Stimulated activated CD4-positive, alpha-beta T cell treated with anti-CD3 and anti-CD28 coated beads, Interleukin-1b, Interleukin-23, amount 100 ng/mL, for 1 hour (primary cell): ENCODE measurements at places on chromosomes 6 and 20.

- DNase-seq, result peak; percentile 9
These were observed 55.2 kb downstream of the TIAM2 start for GRCh38 chr6:155050311-155050710.

DNA sequence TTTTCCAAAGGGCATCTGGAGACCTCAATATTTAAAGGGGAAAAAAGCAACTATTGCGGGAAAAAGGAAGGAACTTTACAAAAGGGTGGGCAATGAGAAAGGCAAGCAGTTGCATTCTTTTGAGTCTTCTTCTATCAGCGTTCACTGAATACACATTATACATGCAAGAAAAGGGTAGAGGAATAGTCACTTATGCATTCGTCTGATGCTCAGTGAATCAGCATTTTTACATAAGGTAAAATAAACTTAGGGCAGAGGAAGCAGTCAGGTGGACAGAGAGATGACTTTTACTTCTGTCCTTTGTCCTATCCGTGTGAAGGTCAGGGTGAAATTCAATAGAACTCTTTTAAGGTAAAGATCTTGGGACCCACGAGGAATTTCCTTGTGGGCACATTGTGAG lies 49.3 kb downstream of the PRND start:
- no peak for DNase-seq

GRCh38 chr6:44078827-44079671 lies 48.2 kb downstream of the MRPL14 start:
- peak; percentile 37 for DNase-seq

DNA sequence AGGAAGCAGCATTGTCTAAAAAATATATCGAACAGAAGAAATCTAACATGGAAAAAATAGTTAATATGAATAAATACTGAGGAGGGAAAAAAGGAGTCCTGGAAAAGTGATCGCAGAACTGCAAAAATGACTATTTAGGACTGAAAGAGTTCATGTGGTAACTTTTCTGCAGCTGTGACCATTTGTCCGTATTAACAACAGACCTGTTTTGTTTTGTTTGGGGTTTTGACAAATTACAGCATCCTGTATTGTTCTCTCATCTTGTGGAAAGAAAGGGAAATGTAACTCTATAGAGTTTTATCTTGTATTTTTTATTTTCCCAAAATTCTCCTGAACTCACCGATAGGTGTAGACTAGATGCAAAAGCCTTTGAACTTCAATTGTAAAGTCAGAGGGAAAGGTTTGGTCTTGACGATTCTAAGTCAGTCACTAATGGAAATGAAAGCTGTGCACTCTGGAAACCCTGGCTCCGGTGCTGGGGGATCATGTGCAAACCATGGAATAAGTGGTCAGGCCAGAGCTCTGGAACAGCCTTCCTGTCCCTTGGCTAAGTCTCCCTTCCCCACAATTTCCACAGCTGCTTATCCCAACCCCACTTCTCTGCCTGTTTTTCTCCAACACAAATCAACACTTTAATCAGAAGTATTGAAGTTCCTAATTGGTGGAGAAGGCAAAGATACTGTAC lies 51.2 kb upstream of the MARCKS start:
- no peak for DNase-seq

- no peak for DNase-seq
These were observed 2.6 kb downstream of the RPS10 start for GRCh38 chr6:34423254-34423653.

GRCh38 chr6:130366107-130367005 lies 539 bp downstream of the TMEM200A start:
- DNase-seq, result no peak

DNA sequence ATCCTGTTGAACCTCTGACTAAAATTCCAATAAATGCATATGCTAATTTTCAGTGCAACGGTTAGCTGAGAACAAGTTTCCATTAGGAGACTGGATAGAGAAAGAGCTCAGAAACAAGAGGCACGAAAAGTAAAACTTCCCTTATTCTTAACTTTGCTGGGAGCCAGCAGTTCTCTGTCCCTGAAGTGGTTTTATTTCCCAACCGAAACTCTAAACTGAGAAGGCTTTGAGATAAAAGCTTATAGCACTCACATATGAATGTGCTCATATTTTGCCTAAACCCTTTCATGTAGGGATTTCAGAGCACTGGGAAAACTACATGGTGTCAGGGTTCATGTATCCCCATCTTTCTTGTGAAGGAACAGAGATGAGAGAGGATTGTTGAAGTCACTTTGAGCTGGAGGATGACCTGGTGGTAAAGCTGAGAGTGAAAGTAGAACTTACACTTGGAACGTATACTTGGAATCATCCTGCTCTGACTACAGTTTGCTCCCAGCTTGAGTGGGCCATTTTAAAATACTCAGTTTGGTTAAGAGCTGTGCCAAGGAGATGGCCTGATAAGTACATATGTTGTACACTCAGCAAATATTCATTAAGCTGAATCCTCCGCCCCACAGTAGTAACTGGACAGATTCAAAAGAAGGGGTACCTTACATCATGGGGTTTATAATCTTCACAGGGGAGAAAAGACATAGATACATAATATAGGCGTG lies 324.2 kb upstream of the CNR1 start:
- DNase-seq, result no peak

DNA sequence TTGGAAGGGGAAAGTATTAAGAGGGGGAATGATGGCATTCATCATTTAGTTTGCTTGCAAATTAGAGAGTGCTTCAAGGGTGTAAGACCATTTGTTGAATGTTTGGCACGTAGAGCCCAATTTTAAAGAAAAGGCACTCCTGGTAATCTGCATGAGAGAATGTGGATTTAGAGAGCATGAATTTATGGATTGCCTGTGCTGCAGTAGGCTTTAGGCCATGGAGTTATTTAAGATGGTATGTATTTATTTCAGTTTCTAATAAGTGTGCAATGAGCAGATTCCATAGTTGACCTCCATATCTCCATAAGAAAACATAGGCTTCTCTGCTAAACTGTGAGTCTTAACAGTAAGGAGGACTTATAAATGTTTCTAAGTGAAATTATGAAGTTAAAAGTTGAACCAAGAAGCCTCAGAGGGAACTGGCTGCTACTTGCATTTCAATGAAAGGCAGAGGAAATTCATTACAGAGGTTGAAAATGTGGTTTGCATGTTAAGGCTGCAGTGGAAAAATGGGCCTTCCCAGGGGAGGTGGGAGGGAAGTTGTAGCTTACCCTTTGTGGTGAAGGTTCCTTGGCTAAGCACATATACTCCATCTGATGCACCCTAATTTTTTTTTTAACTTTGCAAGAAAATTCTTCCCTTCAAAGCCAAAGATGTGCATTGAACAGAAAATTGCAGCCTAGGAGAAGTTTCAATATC lies 134.2 kb downstream of the CARMIL1 start:
- DNase-seq, result no peak

- DNase-seq, result no peak
These were observed 382.9 kb upstream of the IRAK1BP1 start for GRCh38 chr6:78484198-78485064.

DNA sequence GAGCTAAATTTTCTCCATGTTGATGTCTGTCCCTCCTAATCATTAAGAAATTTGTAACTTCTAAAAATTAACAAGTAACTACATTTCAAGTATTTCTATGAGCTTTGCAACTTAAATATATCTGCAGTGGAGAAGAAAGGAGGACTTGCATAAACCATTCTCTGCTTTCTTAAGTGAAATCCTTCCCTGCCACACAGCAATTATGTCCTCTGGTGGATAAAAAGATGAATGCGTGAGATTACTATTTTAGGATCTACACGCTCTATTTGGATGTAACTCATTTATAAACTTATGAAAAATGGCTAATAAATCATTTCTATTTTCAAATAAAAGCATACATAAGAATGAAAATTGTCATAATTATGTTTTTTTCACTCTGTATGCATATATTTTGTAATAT lies 338.0 kb upstream of the PTCHD4 start:
- DNase-seq, result no peak

DNA sequence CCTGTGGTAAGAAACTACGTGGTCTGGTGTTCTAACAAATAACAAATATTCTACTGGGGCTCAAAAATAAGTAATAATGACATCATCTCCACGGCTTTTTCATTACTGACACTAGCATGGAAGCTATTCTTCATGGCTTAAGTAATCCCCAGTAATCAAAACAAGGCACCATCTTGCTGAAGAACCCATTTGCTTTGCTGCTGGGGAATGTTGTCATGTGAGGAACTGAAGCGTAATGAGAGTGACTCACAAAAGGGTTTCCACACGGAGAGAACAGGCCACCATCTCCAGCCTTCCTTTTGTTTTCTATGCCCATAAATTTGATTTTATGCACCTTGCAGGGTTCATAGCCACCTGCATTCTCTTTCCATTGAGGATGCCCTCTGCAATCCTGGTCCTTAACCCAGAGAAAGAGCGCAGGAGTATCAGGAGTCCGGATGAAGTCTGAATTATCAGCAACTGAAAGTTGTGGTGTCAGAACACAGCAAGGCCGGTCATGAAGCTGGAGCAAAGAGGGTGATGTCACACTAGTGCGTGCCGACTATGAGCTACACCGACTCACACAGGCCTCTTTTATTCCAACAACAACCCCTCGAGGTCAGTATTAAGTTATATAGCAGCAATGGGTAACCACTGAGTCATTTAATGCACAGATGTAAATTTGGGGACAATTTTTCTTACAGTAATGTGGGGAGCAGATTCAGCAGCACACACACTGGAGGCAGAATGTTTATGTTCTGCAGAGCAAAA lies 173.7 kb upstream of the SSTR4 start:
- DNase-seq, result no peak

- DNase-seq, result no peak
These were observed 389.1 kb downstream of the ARHGAP18 start for GRCh38 chr6:129320892-129321291.

DNA sequence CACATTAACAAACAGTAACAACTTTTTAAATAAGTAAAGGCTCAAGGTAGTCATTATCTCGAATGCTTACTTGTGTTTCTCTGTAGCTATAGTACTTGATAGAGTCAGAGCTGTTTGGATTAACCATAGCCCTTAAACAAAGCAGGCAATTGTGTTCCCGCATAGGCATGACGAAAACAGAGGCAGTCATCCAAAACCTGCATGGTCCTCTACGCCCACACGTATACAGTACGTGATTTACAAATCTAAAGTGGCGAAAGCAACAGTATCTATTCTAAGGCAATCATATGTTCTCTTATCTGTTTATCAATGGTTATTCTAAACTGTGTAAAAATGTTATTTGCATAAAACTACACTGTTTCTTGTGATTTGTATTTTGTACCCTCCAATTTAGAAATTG lies 31.8 kb downstream of the HFE start:
- DNase-seq, result no peak
